ENCODE measurements at places on chromosomes 1 and 21.

GRCh38 chr1:198497326-198498102 is 43.0 kb downstream of the ATP6V1G3 start:
- DNase-seq, result no peak

DNA sequence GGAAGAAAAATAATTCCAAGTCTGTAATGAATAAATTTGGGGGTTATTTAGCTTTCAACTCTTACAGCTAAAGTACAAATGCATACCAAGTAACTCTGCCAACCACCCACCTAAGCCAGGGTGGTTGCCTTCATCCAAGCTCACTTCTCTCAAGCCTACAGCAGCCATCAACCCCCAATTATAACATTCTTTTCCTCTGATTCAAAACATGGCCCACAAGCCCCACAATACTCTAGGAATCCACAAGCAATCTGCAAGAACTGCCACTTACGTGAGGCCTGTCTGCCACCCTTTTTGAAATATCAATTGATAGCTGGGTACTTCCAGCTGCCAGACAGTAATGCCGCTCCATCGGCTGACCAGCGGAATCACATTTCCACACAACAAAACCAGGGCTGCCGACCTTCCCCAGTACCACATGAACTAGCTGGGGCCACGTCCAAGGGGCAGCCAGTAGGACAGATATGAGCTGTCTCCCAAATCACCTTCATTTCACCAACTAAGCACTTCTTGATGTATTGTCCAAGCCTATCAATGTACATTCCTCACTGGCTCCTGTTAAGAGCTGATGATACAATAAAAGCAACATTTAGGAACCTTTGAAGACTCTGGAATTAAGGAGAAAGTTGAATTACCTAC is 3.2 kb downstream of the LBR start:
- no peak for DNase-seq

- DNase-seq, result no peak
Measured at GRCh38 chr1:234686035-234686434, 76.1 kb upstream of the IRF2BP2 start.

DNA sequence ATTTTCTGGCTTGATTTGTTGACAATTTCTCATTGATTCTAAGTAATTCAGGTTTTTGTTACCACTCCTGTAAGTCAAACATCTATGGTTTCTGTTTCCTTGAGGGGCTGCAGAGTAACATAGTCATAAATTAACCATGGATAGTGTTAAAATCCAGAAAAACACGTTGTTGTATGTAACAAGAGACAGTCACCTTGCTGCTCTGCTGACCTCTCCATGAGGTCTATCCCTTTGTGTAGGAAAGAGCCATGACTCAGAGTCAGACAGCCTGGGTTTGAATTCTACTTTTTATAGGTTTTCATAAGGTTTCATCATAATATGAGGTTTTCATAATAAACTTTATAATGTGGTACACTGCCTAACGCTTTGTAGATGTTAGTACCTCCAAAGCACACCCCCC is 27.6 kb upstream of the NBL1 start:
- no peak for DNase-seq

DNA sequence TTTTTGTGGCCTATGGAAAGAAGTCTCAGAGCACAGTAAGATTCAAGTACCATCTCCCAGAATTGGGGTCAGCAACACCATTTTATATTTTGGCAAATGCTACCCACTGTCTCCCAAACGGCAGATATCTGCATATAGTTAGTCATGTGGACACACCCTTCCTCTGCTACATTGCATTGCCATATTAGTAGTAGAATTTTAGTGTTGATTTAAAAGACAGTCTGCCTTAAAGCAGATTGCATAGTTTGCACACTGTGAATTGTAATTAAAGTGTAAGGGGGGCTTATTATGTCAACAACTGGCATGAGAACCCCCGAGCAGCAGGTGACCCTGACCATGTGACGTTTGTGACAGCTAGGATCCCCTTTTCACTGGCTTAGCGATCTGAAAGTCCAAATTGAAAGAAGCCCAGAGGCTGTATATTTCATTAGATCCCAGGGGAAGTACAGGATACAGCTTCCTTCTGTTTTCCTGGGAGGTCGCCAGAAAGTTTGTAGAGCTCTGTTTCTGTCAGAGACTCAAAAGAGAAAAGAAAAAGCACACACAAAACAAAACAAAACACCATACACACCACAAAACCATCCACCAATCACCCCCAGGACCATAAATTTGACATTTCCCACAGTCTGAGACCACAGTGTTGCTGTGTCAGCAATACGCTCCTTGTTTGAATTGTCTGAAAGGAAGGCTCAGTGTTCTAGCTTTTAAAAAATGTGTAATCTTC is 172.4 kb downstream of the NFIA start:
- DNase-seq, result no peak

DNA sequence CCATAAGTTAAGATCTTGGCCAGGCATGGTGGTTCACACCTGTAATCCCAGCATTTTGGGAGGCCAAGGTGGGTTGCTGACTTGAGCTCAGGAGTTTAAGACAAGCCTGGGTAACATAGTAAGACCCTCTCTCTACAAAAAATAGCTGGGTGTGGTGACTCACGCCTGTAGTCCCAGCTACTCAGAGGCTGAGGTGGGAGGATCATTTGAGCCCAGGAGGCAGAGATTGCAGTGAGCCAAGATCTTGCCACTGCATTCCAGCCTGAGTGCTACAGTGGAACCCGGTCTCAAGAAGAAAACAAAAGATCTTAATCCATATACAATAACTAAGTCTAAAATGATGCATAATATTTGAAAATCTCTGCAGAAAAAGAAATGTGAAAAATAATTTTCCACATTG is 165.5 kb upstream of the NR5A2 start:
- no peak for DNase-seq

DNA sequence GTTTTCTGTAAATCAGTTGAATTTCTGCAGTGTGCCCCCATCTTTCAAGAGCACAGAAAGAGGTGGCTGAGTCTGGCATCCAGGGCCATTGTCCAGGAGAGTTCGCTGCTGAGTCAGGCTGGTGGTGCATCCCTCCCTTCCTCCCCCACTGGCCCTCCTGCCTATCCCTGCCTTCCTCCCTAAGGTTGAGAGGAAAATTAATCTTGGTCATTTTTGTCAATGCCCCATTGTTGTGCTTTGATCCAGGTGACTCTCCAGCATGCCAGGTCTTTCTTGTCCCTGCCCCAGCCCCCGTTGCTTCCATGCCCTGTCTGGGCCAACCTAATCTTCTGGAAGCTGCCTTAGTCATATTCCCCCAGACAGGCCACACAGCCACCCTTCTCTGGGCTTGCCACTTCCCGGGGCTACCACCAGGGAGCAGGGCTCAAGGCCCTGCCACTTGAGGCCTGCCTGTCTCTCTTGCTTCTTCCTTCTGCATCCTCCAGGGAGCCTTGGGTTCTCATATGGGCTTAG is 26.6 kb downstream of the PROK1 start:
- no peak for DNase-seq

GRCh38 chr1:116538544-116538943 is 32.3 kb downstream of the CD58 start:
- DNase-seq, result no peak

- no peak for DNase-seq
Measured at GRCh38 chr1:165911609-165912281, 84.3 kb downstream of the UCK2 start.

Data from activated T-cell treated with anti-CD3 and anti-CD28 coated beads, Interleukin-2, amount 50 U/mL, for 1 hour (primary cell).